ENCODE measurements at places on chromosomes 2 and 18. TPM values are rescaled to one million over a fixed set of nuclear protein-coding genes. Genes with fewer than 3 reads are reported as not detected.

Gene DYNAP
- not detected for total RNA-seq

Gene WDR35
- total RNA-seq = 34.1 TPM

Gene POTEJ
- total RNA-seq = not detected

Gene SERPINB5
- total RNA-seq = 27.1 TPM

Gene VWC2L
- total RNA-seq = not detected

Gene CRYGA
- total RNA-seq = not detected

Gene FBXO15
- total RNA-seq = 1.1 TPM

Gene SERPINB11
- total RNA-seq = 3.5 TPM

Gene CCDC148
- total RNA-seq = 5.3 TPM

Gene NAB1
- total RNA-seq = 141 TPM

Gene RAX
- not detected for total RNA-seq

Gene CCL20
- not detected for total RNA-seq

DNA sequence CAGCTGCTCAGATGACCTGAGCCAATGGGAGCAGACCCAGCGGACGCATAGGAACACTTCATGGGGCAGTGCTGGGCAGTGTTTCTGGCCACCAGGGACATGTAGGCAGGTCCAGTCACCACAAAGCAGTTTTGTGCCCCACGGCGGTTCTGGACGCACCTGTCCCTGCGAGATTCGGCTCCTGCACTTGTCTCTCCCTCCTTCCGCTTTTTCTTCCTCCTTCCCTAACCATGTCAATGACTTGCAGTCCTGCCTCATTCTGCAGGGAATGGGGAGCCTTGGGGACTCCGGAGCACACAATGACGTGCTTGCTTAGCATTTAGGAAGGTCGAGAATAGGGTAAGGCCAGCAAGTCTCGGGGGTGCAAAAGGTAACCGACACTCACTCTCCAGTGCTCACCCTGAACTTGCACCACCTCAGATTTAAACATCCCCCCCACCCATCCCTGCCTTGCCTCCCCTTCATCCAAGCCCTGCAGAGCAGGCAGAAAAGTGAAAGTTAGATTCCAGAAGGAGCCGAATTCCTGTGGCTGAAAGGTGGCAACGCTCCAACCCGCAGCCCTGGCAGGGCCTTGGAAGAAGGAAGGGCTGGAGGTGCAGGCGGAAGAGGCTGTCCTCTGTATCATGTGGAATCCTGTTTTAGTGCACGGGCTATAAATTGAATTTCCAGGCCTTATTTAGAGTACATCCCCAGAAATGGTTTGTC, 40.5 kb upstream of the ATG16L1 start:
- no peak for DNase-seq

- DNase-seq = no peak
Observed at GRCh38 chr2:44745922-44746766, 195.4 kb upstream of the SIX3 start.

- DNase-seq = no peak
Observed at GRCh38 chr2:123912171-123912570, 112.9 kb upstream of the CNTNAP5 start.

DNA sequence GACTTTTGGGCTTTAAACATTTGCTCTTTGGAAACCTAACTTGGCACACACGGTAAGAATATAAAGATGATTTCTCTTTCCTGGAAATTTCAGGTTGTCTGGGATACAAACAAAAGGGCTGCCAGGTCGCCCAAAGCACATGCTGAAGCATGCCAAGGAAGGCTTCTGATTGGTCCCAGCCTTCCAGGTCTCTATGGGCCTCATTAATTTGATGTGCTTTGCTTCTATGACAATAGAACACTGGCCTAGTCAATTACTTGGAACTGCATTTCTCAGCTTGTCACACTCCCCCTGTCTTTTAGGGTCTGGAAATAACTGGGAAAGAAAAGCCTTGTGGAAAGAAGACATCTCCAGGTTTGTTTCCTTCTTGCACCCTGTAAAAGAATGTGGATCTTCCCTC, 228.9 kb downstream of the ADCYAP1 start:
- DNase-seq = no peak

- DNase-seq = no peak
Observed at GRCh38 chr2:213934560-213934959, 476.3 kb upstream of the VWC2L start.

DNA sequence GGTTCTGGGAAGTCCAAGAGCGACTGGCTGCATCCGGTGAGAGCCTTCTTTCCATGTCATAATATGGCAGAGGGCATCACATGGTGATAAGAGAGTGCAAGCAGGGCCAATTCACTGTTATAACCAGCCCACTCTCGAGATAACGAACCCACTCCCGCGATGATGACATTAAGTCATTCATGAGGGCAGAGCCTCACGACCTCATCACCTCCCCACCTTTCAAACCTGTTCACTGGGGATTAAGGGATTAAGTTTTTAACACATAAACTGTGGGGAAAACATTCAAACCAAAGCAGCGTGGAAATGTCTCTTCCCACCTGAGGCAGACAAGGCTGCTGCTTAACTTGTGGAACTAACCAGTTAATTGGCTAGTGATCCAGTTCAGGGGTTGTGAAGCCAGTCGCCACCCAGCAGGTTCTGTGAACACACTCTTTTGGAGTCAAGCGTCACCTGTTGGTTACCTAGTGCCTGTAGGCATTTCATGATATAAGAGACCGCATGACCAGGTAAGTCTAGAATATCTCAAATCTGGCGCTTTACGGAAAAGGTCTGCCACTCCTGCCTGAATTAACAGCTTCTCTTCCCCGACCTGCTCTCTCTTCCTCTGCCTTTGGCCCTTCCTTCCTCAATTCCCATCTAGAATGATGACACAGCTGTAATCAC, 54.3 kb downstream of the EDAR start:
- no peak for DNase-seq

- DNase-seq = no peak
Observed at GRCh38 chr2:15729709-15730544, 138.3 kb downstream of the DDX1 start.

DNA sequence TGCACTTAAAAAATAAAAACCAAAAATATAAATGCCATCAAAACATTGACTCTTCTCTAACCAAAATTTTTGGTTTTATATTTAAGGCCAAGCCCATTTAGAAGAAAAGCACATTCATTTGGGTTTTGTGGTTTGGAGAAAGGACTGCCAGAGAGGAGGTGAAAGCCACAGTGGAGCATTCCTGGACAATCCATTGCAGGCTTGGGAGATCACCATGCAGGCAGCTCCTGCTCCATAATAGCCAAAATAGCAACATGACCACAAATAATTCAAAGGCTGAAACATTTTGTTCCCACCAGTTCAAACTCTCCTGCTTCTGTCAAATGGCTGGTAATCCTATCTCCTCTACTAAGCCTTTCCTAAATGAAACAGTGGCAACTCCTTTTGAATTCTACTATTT, 73.5 kb downstream of the GALNT3 start:
- DNase-seq = no peak

GRCh38 chr18:47772374-47773248, 157.8 kb downstream of the SMAD2 start:
- DNase-seq = no peak

GRCh38 chr18:40631319-40631718, 1323.7 kb upstream of the PIK3C3 start:
- DNase-seq = no peak

DNA sequence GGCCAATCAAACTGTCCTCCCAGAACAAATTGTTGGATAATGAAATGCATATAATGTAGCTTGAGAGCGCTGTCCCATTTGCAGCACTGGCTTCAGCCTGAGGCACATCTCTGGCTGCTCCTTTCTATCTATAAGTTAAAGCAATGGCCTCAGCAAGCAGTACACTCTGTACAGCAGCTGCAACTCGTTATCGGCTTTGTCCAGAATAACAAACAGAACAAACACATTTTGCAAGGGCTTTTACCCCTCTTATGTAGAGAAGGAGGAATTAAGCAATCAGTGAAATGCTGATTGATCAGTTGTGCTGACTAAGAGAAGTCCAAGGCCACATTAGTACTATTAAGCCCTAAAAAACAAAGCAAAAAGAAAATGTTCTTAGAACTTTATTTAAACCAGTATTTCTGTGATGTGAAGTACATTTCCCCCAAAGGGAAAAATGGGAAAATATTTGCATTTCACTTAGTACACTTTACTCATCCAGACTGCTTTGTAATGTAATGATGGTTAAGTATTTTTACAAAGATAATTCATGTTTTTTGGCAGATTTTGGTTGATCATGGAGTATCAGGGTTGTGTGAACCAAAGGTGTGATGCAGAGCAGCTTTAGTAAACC, 15.0 kb upstream of the CPS1 start:
- DNase-seq = no peak

DNA sequence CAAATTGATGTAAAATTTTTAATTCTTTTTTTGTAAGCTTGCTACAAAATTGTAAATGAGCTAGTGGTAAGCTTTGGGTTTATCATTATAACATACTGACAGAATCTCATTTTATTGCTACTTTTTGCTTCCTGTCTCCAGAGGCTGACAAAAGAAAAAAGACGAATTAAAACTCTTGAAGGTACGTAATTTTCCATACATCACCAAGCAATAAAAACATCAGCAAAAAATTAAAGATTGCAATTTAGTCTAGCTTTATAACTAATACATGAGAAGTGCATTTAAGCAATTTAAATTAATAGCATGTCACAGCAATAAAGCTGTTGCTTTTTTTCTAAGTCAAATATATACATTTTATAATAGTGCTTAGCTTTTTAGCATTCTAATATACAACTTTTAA, 94.6 kb upstream of the SNTG2 start:
- no peak for DNase-seq

GRCh38 chr2:205901491-205901890, 184.5 kb downstream of the INO80D start:
- DNase-seq = no peak

DNA sequence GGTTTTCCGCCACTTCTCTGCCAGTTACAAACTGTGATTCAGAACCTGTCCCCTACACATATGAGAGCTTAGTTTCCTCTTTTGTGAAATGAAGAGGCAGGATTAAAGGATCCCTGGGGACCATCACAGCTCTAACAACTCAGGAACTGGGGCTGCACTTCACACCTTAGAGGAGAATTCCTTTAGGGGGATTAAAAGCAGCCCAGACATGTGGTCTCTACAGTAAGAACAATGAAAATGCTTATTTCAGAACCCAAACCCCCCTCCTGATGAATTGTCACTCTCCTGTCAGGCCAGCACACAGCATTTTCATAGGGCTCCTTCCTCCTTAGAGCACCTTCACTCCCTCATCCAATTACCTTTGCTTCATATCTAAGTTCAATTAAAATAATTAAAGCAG, 101.5 kb upstream of the NEDD4L start:
- no peak for DNase-seq

GRCh38 chr18:27674411-27674810, 489.3 kb upstream of the CHST9 start:
- DNase-seq = no peak

DNA sequence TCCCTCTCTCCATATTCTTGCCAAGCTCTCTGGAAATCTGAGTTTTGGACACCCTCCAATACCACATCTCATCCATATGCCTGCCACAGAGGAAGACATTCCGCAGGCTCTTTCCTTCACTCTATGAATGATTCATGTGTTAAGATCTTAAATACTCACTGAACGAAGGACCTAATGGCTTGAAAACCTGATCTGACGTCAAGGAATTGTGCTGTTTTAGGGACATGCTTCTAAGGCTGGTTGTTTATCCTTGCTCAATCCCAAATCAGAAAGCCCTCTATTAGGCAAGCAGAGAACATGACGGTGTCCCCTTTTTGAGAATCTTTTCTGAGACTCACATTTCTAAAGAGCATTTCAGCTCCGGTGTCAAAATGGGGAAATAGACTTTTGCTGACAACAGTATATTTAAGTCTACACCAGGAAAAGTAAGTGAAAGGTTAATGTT, 83.7 kb upstream of the GALNT5 start:
- no peak for DNase-seq

DNA sequence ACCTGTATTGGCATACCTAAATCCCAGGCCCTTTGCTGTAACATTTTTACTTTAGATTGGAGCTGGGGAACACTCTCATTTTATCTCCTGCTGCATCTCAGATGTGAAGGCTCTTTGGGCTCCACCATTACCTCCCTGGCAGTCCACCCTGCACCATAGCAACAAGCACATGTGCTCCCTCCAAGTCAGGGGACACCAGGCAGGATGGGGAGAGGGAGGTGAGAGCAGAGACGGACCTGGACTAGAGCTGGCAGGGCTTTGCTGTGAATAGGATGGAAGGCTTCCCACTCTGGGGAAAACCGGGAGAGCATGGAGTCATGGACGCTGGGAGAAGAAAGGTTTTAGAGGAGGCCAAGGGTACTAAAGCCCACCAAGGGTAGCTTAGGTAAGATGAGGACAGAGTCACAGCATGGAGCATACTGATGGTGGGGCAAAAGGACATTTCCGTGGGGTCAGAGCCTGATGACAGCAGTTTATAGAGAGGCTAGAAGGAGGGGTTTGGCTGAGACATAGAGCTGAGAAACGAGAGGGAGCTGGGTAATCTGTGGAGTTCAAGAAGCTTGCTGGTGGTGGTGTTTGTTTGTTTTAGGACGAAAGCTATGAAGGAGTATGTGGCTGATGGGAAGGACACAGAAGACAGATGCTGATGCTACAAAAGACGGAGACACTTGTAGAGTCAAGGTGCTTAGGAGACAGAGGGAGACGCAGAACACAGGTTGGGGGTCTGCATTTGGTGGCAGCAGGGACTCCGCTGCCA, 134.8 kb downstream of the COL6A3 start:
- DNase-seq = no peak

DNA sequence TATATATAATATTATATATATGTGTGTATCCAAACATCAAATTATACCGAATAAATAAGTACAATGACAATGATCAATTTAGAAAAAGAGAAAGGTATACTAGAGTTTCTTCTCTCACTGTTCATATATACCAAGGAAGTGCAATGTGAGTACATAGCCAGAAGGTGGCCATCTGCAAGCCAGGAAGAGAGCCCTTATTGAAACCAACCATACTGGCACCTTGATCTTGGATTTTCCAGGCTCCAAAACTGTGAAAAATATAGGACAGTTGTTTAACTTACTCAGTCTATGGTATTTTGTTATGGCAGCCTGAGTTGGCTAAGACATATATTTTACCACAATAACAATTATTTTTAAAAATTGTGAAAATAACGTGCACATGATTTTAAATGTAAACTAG, 1490.2 kb upstream of the SLC39A10 start:
- no peak for DNase-seq

DNA sequence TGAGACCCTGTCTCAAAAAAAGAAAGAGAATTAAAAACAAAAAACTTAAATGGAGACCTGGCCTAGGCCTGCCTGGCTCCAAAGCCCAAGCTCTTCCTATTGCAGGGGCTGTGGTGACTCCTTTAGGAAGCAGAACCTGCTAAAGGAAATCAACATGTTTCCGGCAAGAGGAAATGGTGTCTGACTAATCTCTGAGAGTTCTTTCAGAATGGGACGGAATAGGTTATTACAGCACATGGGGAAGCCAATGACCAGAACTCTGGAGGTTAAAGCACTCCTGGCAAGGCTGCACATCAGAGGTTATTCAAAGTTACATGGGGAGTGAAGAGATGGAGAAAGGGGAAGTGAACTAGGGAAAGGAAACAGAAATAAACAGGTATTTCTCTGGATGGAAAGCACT, 21.4 kb downstream of the KIF3C start:
- DNase-seq = no peak

DNA sequence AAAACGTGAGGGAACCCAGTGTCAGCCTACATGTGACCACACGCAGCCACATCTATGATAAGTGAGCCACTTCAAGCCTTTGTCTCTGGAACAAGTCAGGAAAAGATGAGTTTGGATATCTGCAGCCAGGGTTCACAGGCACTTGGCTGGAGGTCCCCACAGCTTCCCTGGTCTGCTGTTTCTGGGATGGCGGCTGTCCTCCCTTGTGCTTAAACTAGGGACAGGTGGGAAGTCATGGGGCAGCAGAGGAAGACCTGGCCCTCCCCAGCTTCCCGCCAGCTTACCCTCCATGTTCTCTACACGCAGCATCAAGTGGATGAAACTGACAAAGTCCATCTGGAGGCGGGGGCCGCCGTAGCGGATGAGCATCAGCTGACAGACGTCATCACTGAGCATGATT, 38.5 kb upstream of the GALNT14 start:
- no peak for DNase-seq
